Activated T-helper 9 cell treated with anti-CD3 and anti-CD28 coated beads, Interleukin-2, amount 50 U/mL, for 16 hours (primary cell): ENCODE measurements at places on chromosomes 12 and 14.

GRCh38 chr14:24861083-24861630 is 188.8 kb downstream of the STXBP6 start:
- no peak for DNase-seq

DNA sequence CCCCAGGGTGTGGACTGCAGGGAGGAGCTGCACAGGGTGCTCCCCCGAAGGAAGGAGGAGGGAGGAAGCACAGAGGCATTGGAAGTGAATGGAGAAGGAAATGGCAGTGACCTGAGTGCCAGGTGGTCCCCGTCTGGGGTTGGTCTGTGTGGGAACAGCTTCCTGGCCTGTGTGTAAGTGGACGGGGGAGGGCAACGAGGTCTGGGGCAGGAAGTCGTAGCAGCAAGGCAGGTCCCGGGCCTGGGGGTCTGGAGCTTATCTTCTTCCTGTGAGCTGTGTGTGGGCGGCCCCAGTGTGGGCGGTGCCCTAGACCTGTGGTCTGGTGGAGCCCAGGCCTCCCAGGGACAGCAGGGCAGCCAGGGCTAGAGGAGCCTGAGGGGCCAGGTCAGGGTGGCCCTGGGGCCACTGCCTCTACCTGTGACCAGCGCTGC is 382.1 kb downstream of the TMEM121 start:
- no peak for DNase-seq

DNA sequence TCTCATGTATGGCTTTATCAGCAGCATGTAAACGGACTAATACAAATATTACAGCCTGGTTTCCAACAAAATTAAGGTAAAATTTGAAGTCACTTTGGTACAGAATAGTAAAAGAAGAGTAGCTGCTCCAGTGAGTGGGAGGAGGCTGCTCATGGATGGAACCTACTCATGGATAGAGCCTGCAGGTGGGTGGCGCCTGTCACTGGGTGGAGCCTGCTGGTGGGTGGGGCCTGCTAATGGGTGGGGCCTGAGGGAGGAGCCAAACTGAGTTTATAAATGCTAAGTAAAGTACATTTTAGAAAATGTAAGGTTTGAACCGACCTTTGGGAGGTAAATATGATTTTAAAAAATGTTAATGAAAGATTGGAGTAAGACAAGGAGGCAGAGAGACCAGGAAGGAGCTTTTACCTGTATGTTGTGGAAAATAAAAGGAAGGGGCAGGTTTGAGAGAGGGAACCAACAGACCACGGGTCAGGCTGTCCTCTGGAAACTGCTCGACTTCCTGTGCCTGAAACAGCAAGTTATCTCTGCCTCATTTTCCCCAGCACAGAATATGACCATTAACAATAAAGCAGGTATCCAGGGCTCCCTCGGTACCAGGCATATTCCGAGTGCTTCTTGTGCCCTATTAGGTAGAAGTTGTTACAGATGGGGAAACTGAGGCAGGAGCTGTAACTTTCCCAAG is 55.9 kb upstream of the SEL1L start:
- DNase-seq: no peak

GRCh38 chr12:132858718-132859266 is 28.6 kb downstream of the CHFR start:
- no peak for DNase-seq

- DNase-seq: no peak
Measured at GRCh38 chr12:116071555-116072230, 205.8 kb downstream of the MED13L start.

GRCh38 chr14:99234355-99234754 is 37.6 kb downstream of the BCL11B start:
- no peak for DNase-seq

- no peak for DNase-seq
Measured at GRCh38 chr14:51776102-51776894, 84.1 kb upstream of the GNG2 start.

DNA sequence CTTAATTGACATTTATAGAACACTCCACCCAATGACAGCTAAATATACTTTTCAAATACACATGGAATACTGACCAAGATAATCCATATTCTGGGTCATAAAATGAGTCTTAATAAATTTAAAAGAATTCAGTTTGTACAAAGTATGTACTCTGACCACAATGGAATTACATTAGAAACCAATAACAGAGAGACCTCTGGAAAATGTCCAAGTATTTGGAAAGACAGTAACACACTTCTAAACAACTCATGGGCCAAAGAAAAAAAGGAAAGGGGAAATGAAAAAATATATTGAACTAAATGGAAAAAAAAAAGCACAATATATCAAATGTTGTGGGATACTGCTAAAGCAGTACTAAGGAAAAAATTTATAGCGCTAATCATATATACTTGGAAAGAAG is 52.0 kb downstream of the CRACR2A start:
- no peak for DNase-seq

GRCh38 chr14:78292003-78292402 is 121.8 kb downstream of the NRXN3 start:
- DNase-seq: no peak

DNA sequence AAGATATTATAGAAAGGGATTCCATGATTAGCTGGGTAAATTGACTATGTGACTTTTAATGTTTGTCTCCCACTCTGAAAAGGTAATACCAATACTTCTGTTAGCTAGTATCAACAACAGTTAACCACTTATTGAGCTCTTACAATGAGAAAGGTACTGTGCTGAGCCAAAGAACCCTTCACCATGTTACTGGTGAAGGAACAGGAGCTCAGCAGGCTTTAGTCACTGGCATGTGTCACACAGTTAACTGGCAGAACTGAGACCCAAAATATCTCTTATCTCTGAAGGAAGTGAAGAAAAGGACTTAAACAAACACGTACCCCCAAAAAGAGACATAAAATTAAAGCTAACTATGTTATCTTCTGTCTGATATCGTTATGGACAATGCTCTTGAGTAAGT is 170.6 kb downstream of the MED13L start:
- no peak for DNase-seq
